ENCODE measurements at places on chromosomes 2 and 18.

DNA sequence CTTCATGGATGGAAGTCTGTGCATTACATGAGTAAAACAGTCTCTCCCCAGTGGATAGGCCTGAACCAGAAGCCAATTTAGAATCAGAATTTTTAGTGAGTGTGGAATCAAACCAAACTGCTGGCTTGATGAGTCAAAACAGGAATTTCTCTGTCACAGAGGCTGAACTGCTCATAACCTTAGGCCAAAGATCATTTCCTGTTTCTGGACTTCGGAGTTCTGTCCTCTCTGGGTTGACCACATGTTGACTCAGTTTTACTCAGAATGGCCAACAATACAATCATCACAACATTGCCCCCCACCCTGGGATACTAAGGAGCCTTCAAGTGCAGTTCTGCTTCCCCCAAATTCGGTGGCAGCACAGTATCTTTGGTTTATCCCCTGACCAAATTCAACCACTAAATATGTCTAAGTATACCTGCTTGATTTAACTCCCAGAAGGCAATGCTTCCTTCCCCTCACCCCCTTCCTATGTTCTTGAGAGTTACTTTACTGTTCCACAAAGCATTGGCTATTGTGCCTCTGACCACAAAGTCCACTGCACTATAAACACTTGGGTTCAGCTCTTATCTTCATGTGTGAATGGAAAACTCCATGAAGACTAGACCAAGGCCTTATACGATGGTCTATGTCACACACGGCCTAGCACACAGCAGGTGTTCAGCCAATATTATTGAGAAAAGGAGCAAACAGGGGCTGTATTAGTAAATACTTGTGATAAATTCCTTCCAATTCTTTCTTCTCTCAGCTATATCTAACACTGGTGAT is 67.8 kb downstream of the NXPH2 start:
- no peak for DNase-seq

DNA sequence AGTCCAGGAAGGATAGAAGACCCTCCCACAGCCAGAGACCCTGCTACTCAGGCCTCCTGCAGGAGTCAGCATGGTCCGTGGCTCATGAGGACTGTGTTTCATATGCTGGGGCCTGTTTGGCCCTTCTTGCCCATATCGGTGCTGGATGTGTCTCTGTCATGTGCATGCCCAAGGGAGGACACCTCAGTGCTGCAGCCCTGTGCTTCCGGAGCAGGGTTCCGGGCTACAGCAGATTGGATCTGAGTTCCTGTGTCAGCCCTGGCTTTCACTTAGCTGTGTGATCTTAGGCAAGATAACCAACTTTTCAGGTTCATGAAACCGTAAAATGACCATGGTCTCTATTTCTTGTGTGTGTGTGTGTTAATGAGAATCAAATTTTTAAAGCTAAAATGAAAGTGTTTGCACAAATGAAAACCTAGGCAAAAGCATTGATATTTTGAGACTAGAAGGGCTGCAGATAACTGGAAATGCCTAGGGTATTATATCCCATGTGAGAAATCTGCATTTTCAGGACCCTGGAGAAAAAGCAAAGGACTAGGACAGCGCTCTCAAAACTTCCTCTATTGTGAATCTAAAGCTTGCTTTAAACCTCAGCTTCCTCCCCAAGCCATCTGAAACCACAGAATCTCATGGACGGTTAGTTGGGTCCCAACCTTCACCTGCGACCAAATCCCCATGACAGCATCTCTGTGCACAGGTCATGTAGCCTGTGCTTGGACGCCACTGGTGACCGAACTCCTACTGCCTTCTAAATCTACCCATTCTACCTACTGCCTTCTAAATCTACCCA is 58.8 kb upstream of the CAPN13 start:
- DNase-seq: no peak

DNA sequence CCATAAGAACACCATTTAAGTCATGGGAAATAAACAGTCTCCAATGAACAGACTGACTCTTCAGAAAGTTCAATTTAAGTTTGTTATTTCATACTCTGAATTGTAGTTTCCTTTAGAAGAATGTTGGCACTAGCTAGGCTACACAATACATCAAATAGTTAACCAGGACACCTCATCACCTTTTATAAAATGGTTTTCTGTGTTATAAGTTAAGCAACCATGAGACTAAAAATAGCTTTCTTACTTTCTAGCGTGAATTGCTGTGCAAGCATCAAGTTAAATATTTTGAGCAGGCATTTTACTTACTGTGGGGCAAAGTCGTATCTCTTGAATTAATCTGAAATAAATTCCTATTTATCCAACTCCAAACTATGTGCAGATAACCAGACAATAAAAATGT is 1092.6 kb upstream of the SLC39A10 start:
- DNase-seq: no peak

GRCh38 chr18:48914581-48915251 is 36.0 kb downstream of the SMAD7 start:
- DNase-seq: no peak

GRCh38 chr2:176115883-176116813 is at the start of gene HOXD10:
TSS of gene HOXD10 (plus strand) at chr2:176116778. CDS start at chr2:176116834, 56 bp downstream.
- DNase-seq: no peak

DNA sequence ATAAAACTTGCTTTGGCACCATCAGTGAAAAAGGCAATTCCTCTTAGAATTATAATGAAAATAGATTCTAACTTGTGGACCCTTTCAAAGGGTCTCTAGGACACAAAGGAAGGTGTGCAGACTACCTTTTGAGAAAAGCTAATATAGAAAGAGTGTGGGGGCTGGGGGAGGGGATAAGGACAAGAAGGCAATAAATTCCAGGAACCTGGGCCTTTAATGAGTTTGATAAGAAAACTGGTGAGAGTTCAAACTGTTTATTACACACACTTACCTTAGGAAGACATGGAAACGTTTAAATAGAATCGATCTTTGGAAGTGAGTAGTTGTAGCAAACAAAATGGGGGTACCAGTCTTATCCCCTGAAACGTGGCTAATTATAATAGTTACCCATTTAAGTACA is 39.6 kb upstream of the PGAP1 start:
- no peak for DNase-seq

DNA sequence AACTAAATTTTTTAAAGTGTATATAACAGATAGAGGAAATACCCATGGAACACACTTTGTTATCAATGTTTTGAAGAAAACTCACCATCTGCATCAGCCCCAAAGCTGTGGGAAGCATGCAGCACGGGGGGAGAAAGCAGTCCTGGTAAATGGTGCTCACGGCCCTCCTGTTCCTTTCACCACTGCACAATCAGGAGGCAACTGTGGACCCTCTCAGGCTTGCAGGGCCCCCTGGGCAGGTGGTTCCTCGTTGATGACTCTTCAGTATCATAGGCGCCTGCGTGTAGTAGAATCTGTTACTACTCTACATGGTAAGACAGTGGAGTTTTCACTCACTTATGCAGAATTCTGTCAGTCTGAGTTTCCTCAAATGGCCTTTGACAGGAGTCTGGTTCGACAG is 4.9 kb upstream of the CNDP1 start:
- DNase-seq: no peak

DNA sequence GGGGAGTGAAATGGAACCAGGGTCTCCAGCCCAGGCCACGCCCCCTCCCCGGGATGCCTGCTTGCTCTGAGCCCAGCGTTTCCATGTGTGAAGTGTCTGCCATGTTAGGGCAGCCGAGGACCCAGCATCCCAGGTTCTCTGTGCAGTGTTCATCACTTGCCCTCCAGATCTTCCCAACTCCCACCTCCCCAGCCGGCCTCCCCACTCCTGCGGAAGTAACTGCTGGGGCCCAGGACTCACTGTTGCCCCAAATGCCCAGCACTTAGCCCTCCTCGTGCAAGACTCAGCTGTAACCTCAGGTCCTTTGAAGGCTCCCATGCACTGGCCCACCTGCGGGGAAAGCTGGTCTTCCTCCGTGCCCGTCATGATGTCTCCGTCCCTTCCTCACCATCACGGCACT is 9.7 kb upstream of the PXDN start:
- DNase-seq: no peak

- no peak for DNase-seq
These were observed 83.6 kb downstream of the MREG start for GRCh38 chr2:215929602-215930335.

DNA sequence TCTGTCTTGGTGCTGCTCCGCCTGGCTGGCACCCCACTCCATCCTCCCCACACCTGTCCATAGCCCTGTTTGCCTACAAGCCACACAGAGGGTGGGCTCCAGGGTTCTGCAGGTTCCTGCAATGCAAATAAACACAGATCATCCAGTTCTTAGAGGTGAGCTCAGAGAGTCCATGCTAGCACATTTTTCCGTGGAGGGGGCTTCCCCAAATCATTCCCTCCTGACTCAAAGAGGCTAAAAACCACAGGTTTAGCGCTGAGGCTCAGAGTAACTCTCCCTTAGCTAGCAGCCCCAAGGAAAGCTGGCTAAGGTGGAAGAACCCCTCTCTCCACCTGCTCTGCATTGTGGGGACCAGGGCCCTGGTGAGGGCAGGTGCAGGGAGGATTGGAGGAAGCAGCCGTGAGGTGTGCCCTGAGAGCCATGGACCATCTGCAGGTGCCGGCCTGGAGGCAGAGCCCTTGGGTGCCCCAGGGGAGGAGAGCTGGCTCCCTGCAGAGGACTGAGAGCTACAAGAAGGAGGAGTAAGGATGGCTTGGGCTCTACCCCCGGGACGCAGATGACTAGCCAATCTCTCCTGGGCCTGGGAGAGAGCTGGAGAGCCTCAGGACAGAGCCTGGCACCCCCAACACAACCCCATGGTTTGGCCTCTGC is 23.8 kb upstream of the TEX44 start:
- DNase-seq: no peak

- no peak for DNase-seq
These were observed 453.9 kb upstream of the DDX18 start for GRCh38 chr2:117360586-117360985.

DNA sequence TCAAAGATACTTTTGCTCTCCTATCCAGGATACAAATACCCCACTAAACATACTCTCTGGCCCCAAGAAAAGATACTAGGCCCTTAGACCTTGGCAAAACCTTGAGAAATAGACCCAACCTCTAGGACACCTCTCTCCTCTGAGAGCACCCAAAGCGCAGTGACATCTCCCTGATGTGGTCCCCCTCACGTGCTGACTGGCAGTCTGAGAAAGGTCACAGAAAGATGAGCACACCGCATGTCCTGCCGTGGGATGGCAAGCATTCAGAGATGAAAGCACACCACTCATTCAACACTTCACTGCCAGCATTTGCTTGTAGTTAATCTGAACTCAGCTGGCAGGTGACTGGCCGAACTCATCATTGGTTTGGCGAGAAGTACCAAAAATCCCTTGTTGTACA is 6.1 kb upstream of the TBC1D8 start:
- DNase-seq: no peak

DNA sequence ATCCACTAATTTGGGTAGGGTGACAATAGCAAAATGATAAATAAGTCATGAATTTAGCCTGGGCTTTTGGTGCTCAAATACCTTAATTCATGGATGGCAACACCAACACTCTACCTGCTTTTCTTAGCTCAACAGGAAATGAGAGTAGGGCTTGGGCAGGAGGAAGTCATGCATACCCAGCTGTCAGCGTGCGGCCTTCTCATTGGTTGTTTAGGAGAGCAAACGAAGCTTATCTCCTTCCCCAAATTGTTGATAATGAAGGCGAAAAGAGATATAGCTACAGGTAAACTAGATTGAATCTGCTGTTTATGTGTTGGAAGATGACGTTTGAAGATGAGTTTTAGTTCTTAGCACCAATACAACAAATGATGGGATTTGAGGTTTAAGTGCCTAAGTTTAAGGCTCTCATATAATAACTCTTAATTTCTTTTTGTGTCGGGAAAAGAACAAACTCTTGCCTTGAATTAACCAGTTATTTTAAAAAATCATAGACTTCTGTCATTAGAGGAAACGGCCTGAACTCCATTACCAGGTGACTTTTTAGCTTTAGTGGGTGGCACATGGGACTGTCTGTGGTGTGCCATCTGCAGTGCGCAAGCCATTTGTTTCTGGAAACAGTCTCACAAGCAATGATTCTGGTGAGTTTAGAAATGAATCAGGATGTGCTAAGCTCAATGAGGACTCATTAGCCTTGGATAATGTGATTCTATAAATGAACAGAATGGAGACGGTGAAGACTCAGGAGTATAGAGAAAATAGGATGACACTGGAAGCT is 19.8 kb downstream of the MAP4K4 start:
- no peak for DNase-seq

- no peak for DNase-seq
These were observed 9.0 kb downstream of the METTL21A start for GRCh38 chr2:207616185-207616584.

DNA sequence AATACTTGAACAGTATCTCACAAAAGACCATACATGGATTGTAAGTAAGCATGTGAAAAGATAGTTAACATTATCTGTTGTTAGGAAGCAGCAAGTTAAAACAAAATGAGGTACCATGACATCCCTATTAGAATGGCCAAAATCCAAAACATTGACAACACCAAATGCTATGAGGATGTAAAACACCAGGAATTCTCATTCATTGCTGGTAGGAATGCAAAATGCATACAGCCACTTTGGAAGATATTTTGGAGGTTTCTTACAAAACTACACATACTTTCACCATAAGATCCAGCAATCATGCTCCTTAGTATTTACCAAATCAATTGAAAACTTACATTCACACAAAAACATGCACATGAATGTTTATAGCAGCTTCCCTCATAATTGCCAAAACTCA is 30.9 kb upstream of the ICOS start:
- DNase-seq: no peak

DNA sequence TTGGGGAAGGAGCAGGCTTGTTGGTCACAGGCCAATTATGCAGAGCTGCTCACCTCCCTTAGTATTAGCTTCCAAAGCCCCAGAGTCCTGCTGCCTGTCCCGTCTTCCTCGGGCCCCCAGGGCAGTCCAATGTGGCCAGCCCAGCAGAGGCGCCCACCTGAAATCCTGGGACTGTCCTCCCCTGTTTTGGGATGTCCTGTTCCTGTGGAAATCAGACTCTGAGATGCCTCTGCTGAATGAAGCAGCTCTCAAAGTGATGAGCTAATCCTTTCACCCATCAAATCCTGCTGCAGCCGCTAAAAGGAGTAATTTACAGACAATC is 105.3 kb downstream of the CABLES1 start:
- no peak for DNase-seq

GRCh38 chr2:198611201-198611600 is 806.8 kb downstream of the PLCL1 start:
- DNase-seq: no peak

DNA sequence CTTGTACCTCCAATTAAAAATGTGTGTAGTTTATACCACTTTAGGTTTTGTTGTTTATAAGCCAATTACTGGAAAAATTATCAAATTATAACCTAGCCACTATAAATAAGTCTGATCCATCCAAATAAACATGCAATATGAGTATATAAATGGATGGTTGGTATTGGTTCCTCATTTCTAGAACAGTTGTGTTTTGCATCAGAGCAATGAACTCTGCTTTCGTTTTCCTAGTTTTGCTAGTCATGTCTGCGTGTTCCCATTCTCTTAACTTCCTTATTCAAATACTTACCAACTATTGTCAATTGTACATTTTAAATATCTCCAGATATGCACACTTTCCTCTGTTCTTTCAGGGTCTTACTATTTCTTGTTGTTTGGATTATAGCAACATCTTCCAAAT is 641.7 kb downstream of the NR4A2 start:
- no peak for DNase-seq

GRCh38 chr18:47543080-47543479 is 291.6 kb upstream of the SKOR2 start:
- no peak for DNase-seq
